Activated T-cell treated with anti-CD3 and anti-CD28 coated beads for 48 hours (primary cell): ENCODE measurements at places on chromosomes 2 and 18.
A peak's percentile ranks its signal among the peaks of the same experiment; 100 is the strongest.

DNA sequence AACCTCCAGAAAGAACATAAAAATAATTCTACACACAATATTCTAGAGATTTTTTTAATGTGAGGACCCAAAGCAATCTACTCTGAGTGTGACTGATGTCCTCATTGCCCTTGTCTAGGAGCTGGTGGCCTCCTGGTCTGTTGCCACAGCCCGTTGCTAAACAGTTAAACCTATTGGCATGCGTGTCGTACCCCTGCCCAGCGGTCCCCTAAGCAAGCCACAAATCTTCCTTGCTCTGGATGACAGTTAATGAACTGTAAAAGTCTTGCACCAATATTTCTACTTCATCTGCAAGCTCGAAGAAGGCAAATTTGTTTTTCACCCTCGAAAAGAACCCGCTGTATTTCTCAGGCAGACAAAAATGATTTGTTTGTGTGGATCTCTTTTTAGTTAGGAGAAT, 489.1 kb upstream of the MEX3C start:
- DNase-seq, result no peak

DNA sequence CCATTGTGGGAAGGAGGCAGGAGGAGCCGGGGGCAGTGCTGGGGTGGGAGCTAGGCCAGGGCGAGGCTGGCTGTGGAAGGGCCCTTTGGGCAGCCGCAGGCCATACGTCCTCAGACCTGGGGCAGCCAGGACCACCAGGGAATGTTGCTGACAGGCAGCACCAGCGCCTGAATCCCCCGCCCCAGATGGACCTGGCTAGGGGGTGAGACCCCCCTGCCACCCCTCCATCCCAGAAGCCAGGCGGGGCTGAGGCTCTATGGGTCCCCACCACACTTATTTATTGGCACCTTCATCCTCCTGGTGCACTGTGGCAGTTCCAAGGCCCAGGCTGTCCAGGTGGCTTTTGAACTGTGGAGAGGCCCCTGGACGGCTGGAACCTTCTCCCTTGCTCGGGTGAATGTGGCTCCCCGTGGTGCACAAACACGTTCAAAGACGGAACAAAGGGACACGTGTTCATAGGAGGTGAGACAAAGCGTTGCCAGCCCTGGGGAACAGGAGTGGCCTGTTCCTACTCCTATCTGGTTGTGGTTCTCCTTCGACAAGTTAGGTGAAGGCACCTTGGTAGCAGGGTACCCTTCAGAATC, 35.1 kb downstream of the RAMP1 start:
- no peak for DNase-seq

- no peak for DNase-seq
Observed at GRCh38 chr2:39781697-39782096, 2.6 kb upstream of the THUMPD2 start.

GRCh38 chr2:149167001-149167780, 128.7 kb downstream of the LYPD6B start:
- peak; percentile 27 for DNase-seq

- no peak for DNase-seq
Observed at GRCh38 chr2:158624071-158624667, 167.4 kb downstream of the PKP4 start.

DNA sequence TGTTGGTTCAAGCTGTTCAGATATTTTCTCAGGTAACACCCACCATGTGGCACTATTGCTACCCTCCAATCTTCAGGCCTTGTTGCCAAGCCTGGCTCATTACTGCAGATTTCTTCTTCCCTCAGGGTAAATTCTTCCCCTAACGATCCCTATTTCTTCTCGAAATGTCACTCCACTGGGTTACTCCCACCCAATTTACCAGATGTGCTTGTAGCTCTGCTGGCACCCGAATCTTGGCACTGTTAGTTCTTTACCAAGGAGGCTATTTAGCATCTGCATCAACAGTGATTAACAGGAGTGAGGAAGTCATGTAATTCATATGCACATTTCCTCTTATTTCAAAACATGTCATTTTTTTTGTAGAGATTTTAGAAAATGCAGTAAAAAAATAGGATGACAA, 217.1 kb upstream of the CYRIA start:
- DNase-seq, result no peak

DNA sequence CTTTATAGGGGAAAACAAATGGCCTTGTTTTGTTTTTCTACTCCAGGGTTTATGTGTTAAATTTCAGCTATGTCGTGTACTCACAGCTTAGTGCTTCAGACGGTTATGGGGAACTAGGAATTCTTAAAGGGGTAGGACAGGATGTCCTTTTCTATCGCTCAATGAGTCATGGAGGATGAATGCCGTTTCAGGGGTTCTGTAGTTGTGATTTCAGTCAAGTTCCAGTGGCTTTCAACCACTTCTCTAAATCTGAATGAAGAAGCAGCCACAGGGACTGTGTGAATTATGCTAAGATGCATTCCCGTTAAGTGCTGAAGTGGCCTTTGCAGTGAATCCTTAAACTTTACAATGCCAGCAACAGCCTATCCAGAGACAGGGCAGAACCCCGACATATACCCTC, 1231.7 kb upstream of the ZEB2 start:
- no peak for DNase-seq

- DNase-seq, result no peak
Observed at GRCh38 chr2:234451852-234452625, 44.8 kb downstream of the ARL4C start.

DNA sequence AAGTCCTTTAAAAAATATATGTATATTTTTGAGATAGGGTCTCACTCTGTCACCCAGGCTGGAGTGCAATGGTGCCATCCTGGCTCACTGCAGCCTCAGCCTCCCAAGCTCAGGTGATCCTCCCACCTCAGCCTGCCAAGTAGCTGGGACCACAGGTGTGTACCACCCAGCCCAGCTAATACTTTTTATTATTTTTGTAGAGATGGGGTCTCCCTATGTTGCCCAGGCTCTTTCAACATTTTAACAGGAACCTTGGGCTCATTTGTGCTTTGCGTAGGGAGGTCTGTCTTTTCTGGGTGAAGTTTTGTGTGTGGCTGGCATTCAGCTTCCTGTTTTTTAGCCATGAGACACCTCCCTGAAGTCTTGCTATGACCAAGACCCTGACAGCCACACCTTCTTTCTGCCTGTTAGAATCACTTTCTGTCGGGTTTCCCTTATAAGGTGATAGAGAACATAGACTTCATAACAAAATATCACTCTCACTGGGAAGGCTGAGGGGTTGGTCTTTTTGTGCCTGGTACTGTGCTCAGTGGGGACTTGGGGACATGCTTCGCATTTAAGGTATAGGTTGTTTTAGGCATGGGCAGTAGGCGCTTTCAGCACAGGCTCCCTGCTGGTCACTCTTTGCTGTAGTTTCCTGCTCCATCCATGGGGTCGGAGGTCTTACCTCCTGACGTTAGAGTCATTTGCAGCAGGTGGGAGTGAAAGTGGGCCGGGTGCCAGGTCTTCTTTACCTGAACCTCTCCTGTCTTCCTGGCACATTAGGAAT, 3.4 kb downstream of the RAB31 start:
- no peak for DNase-seq

GRCh38 chr2:29304399-29305060, 189.3 kb downstream of the CLIP4 start:
- DNase-seq, result no peak

- no peak for DNase-seq
Observed at GRCh38 chr2:81043681-81044080, 739.1 kb upstream of the LRRTM1 start.

DNA sequence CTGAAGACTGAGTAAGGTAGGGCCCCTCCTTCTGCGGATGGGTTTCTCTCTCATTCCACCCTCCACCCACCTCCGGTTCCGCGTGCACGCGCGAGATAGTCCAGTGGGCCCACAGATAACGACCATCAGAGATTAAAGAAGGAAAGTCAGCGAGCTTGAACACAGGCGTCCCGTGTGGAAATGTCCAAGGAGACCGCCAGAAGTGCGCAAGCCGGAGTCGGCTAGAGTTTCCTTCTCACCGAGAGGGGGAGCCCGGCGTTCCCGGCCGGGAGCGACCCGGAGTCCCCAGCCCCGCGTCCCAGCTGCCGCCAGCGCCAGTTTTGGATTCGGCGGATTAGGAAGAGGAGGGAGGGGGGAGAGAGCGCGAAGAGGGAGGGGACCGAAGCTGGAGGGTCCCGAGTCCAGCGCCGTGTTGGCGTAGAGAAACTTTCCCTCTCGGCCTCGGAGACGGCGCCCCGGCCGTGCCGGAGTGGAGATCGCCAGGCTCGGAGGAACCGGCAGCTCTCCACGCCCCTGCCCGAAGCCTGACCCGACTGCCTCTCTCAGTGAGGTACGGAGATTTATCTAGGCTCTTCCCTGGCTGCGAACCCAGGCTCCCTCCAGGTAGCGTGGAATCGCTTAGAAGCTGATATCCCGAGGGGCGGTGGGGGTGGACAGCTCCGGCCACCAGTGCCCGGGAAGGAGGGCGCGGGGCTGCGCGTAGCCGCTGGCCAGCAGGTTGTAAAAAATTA, at the start of gene GULP1:
Gene GULP1, plus strand, starts transcription at position 258 of the 731 bp plus-strand sequence. CDS start 185,829 bp downstream, outside the sequence.
- DNase-seq, result no peak

DNA sequence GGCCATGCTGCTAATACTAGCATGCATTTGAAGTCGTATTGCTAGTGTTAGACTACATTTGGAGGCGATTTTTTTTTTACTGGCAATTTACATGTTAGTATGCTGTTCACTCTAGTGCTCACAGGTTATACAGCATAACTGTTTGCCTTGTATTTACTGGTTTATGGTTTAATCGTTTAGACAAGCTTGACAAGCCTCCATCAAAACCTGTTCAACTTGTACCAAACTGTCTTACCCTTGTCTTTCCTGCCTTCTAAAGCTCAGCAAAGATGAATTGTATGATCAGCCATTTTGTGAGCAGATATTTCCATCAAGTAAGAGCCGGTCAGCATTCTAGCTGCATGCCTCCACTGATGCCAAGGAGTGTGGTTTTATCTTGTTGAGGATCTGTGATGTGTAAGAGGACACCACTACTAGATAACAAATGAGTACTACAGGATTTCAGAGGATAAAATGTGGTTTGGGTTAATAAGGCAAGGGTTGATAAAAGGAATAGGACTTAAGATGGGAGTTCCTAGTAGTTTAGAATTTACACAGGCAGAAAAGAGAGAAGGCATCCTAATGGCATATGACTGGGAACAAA, 68.4 kb upstream of the ITM2C start:
- no peak for DNase-seq

GRCh38 chr2:61416871-61417645, 53.8 kb downstream of the USP34 start:
- DNase-seq, result no peak

DNA sequence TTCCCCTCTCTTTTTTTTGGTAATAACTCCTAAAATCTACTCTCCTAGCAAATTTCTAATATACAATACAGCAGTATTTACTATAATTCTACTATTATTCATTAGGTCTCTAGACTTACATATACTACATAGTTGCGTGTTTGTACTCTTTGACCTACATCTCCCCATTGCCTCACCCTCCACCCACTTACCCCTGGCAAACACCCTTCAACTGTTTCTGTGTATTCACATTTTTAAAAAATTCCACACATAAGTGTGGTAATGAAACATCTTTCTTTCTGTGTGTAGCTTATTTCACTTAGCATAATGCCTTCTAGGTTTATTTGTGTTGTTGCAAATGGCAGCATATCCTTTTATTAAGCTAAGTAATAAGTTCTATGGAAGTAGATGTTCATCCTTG, 336.0 kb downstream of the CCDC85A start:
- no peak for DNase-seq

DNA sequence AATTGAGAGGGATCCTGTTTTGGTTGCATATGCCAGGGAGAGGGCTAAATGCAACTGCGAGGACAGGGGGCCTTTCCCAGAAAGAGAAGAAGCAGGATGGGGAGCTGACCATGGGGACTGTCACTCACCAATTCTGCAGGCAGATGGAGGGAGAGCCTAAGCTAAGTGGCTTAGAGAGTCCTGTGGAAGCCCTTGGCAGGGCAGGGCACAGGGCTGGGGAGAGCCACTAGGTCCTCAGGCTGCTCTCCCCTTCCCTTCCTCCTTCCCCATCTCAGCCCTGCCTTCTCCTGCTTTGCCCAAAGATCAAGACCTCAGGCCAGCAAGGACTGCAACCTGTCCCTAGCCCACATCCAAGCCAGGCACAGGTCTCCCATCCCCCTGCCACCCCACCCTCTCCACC, 24.4 kb upstream of the CATIP start:
- DNase-seq, result no peak

DNA sequence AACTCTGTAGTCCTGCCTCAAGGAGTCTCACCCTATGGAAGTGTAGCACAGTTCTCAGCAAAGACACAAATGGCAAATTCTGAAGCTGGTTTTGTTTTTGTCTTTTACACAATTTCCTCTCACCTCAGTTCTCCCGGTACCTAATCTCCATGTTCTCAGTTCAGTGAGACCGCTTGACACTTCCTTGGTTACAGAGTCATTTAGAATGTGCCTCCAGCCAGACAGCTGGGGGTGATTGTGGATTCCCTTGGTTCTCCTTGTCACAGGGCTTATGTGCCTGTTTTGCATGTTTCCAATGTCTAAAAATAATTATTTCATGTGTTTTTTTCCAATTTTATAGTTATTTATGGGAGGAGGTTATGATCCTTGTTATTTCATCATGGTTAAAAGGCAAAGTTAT, 379.5 kb upstream of the MAP2 start:
- DNase-seq, result no peak

DNA sequence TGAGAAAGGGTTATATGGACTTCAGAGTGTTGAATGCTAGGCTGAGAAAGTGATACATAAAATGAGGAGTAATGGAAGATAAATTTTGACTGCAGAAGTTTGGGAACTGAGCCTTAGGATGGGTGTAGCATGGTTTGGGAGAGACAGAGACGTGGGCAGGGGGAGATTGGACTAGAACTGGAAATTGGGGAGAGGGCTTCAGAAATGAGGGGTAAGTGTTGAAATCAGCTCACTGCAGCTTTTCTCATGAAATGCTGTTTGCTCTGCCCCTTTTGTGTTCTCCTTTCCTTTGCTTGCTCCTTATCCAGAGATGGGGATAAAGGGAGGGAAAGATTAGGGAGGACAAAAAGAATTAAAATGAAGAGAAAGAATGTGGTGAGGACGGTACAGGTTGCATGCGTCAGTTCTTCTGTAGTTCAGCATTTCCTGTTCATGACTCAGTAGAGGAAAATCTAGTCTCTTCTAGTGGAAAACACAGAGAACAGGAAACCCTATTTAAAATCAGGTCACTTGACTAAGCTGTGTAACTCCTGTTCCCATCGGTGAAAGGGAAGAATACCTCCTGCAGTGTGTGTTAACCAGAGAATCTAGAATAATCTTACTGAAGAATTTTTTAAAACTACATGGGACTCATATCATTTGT, 105.6 kb downstream of the CRIM1 start:
- no peak for DNase-seq

GRCh38 chr2:241547781-241548450, 10.6 kb upstream of the BOK start:
- no peak for DNase-seq

DNA sequence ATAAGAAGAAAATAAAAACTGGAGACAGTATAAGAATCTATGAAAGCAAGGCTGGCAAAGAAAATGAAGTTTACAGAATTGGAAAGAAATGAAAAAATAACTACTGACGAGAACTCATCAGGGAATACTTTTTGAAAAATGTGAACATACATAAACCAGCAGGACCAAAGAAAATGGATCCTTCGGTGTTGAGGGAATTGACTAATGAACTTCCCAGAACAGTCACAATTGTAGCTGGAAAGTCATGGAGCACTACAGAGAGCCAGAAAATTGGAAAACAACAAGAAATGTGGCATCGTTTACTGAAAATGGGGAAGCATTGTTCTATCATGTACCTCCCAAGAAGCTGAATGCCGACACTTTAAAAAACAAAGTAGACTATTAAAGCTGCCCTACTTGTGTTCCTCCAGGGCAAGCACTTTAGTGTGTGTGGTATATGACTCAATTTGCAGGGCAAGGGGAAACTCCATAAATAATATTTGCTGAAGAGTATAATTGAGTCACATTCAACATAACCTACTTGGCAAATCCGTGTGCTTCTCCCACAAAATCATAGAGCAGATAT, 1221.6 kb upstream of the NRXN1 start:
- DNase-seq, result no peak

- no peak for DNase-seq
Observed at GRCh38 chr2:28958689-28959088, 22.4 kb upstream of the TOGARAM2 start.
